Nephron progenitor cell (in vitro differentiated cells): ENCODE measurements at places on chromosomes 6 and 20.
A peak's percentile ranks its signal among the peaks of the same experiment; 100 is the strongest.

- no peak for DNase-seq
These were observed 62.6 kb downstream of the TOX2 start for GRCh38 chr20:43977252-43977651.

- DNase-seq, result no peak
These were observed 42.3 kb upstream of the LAMA4 start for GRCh38 chr6:112296694-112297093.

GRCh38 chr20:50788045-50788991 lies 6.5 kb upstream of the BCAS4 start:
- no peak for DNase-seq

- no peak for DNase-seq
These were observed 5.0 kb upstream of the ADGRF1 start for GRCh38 chr6:47047097-47047478.

DNA sequence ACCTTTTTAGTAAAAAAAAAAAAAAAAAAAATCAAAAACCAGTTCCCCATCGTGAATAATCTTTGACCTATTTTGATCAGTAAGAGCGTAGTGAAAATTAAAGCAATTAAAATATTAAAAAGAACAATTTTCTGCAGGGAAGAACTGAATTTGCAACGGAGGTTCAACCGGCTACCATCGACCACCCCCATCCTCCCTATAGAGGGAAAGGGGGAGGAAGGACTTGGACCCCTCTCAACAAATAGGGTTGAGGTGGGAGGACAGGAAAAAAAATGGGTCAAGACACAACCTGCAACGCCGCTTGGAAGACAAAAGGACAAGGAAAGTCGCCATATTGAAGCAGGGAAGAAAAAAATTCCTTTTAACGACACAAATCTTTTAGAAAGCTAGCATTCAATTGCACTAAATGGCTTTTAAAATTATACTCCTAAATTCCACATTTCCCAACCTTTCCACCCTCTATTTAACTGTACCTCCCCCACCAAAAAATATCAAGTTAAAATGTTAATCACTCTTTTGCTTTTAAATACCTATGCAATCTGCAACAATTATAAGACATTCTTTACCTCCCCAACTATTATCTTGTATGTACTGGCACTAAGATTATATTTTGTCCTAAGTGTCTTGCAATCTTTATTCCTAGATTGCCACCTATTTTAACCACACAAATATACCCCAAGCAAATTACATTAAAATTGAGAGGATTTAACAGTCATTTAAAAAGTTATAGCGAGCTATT lies 1.7 kb downstream of the PPP1R10 start:
- DNase-seq, result peak; percentile 39

DNA sequence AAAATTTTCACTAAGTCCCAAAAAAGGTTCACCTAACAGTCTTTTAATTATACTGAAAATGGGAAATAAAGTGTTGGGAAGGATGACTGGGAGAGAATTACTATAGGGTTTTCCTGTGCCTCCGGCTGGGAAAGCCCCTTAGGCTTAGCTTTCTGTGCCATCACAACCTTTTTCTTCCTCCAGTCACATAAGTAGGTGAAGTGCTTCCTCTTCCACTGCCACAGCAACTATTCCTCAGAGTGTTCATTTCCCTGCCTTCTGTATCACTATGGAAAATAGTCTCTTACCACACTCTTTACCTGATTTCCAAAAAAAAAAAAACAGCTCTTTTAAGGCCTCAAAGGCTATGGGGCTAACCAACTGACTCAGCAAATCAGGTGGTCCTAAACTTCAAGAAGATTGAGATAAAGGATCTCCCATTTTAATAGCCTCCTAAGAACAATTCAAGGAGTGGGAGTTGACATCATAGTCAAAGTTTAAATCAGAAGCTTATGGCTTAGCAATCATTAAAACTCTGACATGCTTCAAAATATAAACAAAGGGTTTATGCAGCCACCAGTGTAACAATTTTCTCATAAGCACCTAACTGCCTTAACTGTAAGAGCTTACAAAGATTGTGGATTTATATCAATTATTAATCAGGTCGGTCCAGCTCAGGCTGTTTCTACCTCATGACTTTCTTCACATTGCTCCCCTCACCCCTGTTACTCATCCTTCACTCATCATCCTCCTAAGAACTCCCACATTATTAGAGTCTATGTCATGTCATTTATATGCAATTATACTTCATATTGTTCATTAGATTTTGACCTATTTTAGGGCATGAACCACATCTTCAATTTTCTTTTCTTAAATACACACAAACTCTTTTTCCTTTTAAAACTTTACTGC lies 95.3 kb downstream of the RNGTT start:
- no peak for DNase-seq

- DNase-seq, result no peak
These were observed 833.7 kb downstream of the TFAP2A start for GRCh38 chr6:9581155-9581554.

- no peak for DNase-seq
These were observed 64.6 kb upstream of the PTPN1 start for GRCh38 chr20:50445354-50446151.

DNA sequence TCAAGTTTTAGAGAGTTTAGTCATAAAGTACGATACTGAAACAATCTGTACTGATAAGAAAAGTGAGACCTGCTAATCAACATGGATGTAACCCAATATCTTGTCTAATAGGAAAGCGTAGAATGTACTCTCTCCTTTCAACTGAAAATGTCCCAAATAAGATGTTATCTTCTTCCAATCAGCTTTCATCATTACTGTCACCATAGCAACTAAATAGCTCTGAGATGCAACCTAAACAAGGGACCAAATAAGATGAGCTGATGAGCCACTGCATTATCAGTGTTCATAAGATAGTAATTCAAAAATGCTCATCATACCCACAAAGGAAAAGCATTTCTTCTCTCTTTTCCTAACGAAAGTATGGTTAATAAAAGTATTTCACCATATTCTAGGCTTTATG lies 1108.3 kb upstream of the MAP3K7 start:
- no peak for DNase-seq

- DNase-seq, result no peak
These were observed 560.8 kb upstream of the IMPG1 start for GRCh38 chr6:76633259-76633658.

DNA sequence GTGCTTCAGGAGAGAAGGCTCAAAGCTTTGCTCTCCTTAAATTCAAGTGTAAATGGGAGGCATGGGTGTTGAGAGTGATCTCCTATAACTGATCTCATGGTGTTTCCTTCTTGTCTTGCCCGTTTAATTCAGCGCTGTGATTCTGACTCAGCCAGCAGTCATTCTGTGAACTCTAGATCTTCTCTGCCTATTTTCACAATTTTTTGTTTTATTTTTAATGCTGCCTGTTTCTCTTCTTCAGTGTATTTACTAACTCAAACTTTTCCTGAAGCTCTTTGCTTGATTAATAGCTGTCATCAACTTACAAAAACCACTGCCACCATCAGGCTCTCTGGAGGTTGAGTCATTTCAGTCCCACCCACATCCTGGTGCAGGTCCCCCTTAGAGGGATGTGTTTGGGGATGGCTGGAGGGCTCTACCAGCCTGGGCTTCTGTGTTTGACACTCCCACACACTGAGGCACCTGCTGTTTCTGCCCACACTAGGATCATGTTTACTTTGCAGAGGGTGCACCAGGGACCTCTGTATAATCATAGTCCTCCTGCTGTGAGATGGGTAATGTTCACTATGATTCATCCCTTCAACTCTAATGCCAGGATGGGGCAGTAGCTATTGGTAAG lies 94.0 kb downstream of the SHLD1 start:
- no peak for DNase-seq

DNA sequence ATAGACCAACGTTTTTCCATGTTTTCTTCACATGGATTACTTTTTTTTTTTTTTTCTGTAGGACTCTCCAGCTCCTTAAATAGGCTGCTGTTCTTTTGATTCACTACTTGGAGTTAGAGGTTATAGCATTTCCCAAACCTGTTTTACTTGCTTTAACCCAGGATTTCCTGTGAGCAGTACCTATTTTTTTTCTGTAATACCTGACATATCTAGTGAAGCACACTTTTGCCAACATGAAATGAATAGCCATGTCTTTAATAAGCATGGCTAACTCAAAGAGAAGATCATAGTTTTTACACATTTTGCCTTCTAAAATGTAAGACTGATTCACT lies 137.0 kb downstream of the FOXA2 start:
- no peak for DNase-seq

DNA sequence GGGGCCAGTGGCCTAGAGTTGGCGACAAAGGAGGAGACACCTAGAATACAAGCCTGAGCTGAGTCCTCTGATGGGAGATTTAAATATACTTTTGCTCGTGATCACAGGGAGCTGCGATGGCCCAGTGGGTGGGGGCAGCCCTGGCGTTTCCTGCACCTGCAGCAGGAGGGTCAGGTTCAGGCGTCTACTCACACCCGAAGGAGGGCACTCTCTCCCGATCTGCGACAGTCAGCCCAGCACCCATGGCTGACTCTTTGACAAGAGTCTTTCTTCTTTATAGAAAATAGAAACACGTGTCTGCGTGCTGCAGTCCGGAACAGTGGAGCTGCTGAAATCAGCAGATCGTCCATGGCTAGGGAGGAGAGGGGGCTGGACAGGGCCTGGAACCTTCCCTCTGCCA lies 338.2 kb downstream of the CDH4 start:
- DNase-seq, result no peak

- no peak for DNase-seq
These were observed 129.8 kb upstream of the SPACA1 start for GRCh38 chr6:87917886-87918285.

DNA sequence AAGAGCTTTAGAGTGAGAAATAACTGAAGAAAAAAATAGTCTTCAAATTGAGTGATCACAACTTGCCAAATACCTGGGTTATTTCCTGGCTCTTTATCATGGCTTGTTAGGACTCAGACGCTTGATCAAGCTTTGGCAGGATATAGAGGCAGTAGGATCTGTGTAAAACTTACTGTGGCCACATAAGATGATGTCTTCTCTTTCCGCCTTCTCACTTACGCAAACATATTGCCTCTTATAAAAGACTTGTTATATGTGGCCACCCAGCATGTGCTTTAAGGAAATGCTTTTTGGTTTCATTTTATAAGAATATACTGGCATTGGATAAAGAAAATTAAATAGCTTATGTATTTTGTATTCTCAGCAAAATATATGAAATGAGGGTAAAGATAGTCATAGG lies 101.8 kb upstream of the AKIRIN2 start:
- DNase-seq, result no peak

GRCh38 chr6:7998103-7998725 lies 66.0 kb downstream of the BLOC1S5 start:
- DNase-seq, result no peak

- peak; percentile 57 for DNase-seq
These were observed 11.2 kb upstream of the PSMG4 start for GRCh38 chr6:3247255-3248146.

DNA sequence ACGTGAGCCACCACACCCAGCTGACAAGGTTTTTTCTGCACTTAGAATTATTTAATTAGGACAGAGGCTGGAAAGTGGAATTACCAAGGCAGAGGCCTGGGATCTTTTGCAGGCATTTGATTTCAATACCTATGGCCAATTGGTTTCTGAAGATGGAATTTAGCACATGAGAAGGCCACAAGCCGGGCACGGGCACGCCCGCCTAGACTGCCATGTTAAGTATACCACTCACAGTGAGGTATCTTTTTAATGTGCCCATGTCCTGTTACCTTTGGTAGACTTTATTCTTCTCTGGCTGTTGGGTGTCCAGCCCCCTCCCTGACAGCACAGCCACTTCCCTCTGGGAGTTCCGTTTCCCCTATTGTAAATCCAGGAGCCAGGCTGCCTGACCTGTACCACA lies 18.0 kb upstream of the TAF8 start:
- no peak for DNase-seq

DNA sequence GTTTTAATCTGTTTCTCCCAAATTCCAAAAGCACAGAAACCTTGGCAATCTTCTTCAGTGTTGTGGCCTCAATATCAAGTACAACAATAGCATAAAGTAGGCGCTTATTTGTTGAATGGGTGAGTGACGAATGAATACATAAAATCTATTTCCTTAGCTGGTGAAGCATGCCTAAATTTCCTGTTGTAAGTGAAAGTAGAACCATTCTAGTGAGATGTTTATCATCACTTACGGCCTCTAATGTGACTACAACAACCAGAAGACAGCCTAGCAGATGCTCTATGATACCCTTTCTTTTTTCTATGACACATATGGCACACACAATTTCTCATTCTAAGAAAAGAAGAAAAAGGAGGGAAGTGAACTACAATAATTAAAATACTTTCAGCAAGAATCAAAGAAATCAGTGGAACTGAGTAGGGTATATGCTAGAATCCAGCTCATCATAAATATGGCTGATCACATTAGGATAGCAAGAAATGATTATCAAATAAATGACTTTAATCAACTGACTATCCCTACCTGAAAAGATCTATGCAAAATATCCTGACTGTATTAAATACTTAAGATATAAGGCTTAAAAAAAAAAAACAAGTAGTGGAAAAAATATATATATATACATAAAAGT lies 67.4 kb downstream of the BTBD9 start:
- DNase-seq, result no peak

- no peak for DNase-seq
These were observed 143.2 kb upstream of the ZNF217 start for GRCh38 chr20:53736757-53737395.
